PC-3 (cell line): ENCODE measurements at places on chromosomes 6 and 20.

GRCh38 chr6:53930330-53930729, 135.5 kb downstream of the LRRC1 start:
- no peak for DNase-seq

- no peak for DNase-seq
Measured at GRCh38 chr6:108622641-108623298, 62.1 kb downstream of the FOXO3 start.

- DNase-seq: no peak
Measured at GRCh38 chr6:33276581-33276863, 401 bp upstream of the B3GALT4 start.

DNA sequence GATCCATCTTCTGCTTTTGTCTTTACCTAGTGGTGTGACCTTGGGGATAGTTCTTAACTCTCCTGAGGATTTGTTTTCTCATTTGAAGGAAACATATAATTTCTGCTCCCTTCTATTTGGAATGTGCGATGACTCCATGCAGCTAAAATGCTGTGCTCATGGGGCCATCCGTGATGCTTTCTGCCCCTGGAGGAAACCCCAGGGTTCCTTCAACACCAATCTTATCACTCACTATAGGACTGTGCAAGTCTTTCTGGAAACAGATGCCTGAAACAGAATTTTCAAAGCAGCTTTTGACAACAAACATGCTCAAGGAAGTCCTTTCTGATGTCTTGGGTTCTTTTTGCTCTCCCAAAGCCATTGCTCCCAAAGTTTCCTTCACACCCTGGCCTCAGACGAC, 128.8 kb upstream of the GGTLC1 start:
- no peak for DNase-seq
